ENCODE measurements at places on chromosomes 12 and 14. TPM values are rescaled to one million over a fixed set of nuclear protein-coding genes. Genes with fewer than 3 reads are reported as not detected.

DNA sequence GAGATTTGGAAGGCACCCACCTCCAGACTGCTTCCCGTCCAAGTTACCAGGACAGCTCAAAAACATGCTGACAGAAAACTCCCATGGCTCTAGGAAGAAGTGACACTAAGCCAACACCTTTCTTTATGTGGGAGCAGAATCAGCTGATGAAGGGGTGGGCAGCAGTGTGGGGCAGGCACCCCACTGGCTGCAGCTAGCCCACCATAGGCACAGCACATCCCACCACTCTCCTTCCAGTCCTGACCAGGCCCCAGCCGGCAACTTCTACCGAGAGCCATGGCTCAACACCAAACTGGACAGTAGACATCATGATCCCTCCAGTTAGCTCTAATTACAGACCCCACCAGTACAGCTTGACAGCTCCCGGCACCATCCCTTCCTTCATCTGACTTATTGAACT is 45.0 kb downstream of the SH2B3 start:
- ATAC-seq = no peak

GRCh38 chr12:67698672-67699581 is 50.4 kb downstream of the DYRK2 start:
- peak; percentile 71 for ATAC-seq

- ATAC-seq = no peak
These were observed 205.6 kb downstream of the ESR2 start for GRCh38 chr14:64088647-64088964.

DNA sequence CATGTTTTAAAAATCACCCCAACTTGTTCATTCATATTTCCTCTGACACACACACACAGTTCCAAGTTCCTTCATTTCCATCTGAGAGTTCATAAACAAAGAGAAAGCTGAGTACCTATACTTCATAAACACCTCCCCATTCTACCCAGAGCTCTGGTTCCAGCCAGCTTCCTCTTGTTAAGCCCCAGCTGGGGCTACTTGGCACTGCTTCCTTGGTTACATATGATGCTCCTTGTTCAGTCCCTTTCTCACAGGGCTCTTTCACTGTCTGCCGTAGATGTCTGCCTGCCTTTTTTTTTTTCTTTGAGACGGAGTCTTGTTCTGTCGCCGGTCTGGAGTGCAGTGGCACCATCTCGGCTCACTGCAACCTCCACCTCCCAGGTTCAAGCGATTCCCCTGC is 77.5 kb downstream of the COX16 start:
- no peak for ATAC-seq

DNA sequence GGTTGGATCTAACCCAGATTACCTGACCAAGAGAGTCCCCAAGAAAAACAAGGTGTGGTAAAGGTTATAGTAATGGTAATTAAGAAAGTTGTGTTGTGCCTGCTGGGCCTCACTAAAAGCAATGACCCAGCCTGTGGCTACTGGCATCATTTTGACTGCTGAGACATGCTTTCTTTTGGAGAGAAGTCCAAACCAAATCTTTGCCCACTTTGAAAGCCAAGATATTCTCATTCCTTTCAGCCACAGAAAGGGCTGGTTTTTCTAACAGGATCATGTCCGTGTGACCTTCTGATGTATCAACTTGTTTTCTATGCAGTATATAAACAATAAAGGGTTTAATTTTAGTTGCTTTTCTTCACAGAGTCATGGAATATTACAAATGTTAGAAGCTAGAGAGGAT is 388.6 kb downstream of the RAD51B start:
- no peak for ATAC-seq

GRCh38 chr12:27779416-27779919 is 565 bp upstream of the KLHL42 start:
- peak; percentile 32 for ATAC-seq

DNA sequence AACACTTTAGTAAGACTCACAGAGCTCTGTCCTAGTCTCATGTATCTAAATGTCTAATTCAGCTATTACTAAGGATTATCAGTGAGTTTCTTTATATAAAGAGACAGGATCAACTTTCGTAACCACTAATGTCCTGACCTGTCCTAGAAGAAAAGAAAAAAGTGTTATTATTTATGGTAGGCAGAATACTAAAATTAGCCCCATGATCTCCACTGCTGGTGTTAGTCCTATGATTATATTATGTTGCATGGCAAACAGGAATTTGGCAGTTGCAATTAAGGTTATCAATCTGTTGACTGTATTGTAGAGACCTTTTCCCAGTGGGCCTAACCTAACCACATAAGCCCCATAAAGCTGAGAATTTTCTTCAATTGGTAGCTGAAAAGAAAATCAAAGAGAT is 132.9 kb upstream of the DIO2 start:
- no peak for ATAC-seq

DNA sequence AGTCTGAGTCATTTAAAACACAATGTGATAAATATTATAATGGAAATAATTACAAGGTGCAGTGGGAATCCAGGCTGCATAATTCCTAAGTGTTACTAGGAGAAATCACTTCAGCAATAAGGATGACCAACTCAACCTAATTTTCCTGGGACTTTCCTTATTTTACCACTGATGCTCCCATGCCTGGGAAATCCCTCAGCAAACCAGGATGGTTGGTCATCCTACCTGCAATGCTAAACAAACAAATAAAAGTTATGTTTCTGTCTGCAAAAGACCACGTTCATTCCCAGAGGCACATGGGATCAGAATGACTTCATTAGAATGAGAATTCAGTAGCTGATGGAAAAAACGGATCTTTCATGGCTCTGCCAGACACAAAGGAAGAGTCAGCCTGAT is 130.8 kb upstream of the RAP1B start:
- no peak for ATAC-seq

- peak; percentile 99 for ATAC-seq
These were observed 45.3 kb upstream of the RAP1B start for GRCh38 chr12:68565391-68565903.

DNA sequence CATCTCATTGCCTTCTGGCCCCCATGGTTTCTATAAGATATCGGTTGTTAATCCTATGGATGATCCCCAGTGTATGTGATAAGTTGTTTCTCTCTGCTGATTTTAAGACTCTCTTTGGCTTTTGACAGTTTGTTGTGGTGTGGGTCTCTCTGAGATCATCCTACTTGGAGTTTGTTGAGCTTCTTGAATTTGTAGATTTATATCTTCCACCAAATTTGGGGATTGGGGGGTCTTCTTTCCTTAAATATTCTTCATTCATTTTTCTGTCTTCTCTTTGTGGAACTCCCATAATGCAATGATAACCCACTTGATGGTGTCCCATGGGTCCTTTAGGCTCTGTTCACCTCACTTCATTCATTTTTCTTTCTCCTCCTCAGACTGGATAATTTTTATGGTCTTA is 20.0 kb upstream of the BBS10 start:
- ATAC-seq = no peak

- no peak for ATAC-seq
These were observed 13.7 kb upstream of the APOBEC1 start for GRCh38 chr12:7679251-7680045.

MANSC1 gene
- total RNA-seq = 19.4 TPM

AKAP6 gene
- 66.0 TPM for total RNA-seq

ACOT6 gene
- not detected for total RNA-seq

DNA sequence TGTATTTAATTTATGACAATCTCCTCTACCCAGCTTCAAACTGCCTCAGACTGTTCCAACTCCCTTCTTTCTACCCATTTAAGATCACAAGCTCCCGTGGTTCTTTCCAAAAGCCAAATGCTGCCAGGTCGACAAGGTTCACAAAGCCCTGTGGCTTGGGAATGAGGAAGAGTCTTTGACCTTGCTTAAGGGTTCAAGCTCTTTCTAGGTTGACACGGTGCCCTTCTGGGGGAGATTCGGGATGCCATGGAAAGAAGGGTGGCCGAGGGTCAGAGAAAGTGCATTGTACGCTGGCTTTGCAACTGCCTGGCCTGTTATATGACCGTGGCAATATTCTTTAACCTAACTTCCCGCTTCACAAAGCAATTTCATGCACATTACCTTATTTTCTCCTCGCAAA is 239.3 kb downstream of the ANO2 start:
- ATAC-seq = no peak

PPP1R1A gene
- 4.0 TPM for total RNA-seq

- peak; percentile 15 for ATAC-seq
These were observed 23.3 kb downstream of the CHGA start for GRCh38 chr14:92945959-92946846.

RFX4 gene
- total RNA-seq = 16.7 TPM

MYF5 gene
- total RNA-seq = not detected

DNA sequence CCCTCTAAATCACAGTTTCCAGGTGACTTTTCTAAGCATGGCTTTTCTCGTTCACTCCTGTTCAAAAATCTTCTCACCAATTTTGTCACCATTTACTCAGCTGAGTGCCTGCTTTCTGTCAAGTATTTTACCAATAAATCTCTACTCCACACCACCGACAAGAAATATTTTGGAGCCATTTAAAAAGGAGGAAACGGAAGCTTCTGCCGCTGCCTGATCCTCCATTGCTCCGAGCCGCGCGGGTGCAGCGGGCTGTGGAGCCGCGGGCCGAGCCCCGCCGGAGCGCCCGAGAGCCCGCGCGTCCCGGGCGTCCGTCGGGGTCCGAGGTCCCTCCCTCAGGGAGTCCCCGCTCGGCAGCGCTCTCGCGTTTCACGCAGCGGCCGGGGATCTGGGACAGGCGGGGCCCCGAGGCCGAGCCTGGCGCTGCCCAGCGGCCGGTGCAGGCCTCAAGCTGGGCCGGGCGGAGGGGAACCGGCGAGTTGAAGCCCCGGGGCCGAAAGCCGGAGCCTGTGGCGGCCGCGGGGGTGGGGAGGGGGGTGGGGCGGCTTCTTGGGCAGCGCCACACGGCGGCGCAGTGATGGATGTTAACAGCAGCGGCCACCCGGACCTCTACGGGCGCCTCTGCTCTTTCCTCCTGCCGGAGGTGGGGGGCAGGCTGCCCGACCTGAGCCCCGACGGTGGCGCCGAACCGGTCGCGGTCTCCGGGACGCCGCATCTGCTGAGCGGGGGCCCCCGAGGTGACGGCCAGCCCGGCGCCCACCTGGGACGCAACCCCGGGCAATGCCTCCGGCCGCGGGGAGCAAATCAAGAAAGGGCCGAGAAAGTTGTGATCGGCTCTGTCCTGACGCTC is 1.1 kb upstream of the HEBP1 start:
- ATAC-seq = peak; percentile 25

GRCh38 chr12:4807116-4807783 is 87.0 kb downstream of the GALNT8 start:
- ATAC-seq = no peak

DNA sequence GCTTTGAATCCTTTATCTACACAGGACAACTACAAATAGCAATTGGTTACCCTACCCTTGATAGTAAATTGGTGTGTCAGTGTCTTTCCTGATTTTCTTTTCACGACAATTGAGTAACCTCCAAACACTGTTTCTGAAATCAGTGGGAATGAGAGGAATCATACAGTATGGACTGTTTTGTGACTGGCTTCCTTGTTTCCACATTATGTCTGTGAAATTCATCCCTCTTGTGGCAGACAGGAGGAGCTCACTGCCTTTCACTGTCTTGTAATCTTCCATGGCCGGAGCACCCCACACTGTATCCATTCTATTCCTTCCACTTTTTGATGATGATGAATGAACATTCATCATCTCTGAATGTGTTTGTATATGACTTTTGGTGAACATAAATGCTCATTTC is 164.0 kb upstream of the PZP start:
- no peak for ATAC-seq

SNAPC1 gene
- 7.4 TPM for total RNA-seq

GRCh38 chr12:45343269-45344051 is 127.6 kb downstream of the ANO6 start:
- ATAC-seq = peak; percentile 54

ZDHHC22 gene
- 23.7 TPM for total RNA-seq

P2RX2 gene
- 0.63 TPM for total RNA-seq

KLRD1 gene
- total RNA-seq = 0.15 TPM

JAG2 gene
- 12.6 TPM for total RNA-seq

DNA sequence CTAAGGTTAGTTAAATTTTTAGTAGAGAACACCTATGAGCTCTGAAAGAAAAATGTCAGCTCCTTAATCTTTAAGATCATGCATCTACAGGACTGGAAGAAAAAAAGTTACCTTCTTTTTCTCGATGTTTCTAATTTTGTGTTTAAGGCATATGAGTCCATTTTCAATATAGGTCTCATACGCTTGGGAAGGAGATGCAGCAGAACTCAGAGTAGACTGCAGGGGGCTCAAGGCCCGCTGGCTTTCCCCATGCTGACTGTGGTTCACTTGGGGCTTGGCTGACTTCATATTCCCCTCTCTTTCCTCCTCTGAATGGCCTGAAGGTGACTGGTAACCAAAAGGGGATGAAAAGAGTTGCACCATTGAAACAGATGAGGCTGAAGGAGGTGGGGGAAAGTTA is 1.5 kb downstream of the CAPRIN2 start:
- no peak for ATAC-seq

DNA sequence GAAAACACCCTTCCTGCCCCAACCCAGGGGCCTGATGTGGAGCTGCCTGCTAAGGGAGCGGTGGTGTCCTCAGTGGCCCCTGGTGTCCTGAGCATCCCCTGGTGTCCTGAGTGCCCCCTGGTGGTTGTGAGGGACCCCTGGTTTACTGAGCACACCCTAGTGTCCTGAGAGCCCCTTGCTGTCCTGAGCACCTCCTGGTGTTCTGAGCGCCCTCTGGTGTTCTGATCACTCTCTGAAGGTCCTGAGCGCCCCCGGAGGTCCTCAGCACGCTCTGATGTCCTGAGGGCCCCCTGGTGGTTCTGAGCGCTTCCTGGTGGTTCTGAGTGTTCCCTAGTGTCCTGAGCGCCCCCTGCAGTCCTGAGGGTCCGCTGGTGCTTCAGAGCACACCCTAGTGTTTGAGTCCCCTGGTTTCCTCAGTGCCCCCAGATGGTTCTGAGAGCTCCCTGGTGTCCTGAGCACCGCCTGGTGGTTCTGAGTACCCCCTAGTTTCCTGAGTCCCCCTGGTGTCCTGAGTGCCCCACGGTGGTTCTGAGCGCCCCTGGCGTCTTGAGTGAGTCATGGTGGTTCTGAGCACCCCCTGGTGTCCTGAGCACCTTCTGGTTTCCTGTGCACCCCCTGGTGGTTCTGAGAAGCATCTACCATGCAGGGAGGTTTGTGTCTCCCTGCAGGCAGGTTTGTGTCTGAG is 1004.2 kb downstream of the TMEM121 start:
- ATAC-seq = no peak

DNA sequence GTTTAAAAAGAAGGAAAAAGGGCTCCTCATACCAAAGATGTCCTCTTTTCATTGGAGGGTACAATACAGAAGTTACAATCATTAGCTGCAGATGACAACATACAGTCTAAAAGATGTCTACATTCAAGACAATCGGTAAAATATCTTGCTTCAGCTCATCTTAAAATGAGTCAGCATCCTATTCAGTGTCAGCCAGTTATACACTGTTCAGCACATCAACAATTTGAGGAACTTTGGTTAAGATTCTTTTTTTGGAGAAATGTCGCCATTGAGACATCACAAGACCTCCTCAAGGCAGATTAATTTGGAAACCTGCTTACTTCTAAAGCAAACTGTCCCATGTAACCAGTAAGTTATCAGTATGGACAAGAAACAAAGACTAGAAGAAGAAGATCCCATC is 100.7 kb upstream of the SLC38A4 start:
- ATAC-seq = no peak

WIF1 gene
- 0.37 TPM for total RNA-seq
